ENCODE measurements at places on chromosomes 2 and 18.

GRCh38 chr18:21179590-21180220, 62.3 kb upstream of the GREB1L start:
- peak; percentile 73 for DNase-seq

DNA sequence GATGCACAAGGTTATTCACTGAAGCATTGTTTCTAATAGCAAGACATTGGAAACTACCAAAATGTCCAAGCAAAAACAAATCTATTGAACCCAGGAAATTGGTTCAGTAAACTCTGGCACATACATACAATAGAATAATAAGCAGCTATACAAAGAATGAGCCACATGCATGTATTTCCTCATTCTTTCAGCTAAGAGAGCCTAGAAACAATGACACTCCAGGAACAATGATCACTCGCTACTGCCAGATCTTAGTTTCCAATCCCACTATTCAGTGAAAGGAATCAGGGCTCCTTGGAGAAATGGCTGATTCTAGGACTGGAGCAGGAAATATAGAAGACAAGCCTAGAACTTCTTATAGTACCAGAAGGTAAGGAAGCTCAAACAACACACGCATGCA, 221.9 kb upstream of the AGAP1 start:
- no peak for DNase-seq

- no peak for DNase-seq
These were observed 164.0 kb downstream of the RDH14 start for GRCh38 chr2:18396329-18397010.

DNA sequence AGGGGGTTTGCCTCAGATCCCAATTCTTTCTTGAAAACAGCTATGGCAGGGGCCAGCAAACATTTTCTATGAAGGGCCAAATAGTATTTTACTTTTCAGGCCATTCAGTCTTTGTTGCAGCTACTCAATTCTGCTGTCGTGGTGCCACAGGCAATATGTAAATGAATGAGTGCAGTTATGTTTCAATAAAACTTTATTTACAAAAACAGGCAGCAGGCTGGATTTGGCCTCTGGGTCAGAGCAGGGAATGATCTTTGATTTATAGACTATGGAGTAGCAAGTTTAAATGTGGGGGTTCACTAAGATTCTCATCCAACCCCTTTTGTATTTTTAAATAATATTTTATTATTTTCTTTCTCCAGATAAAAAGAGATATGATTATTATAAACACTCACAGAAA, 72.4 kb downstream of the IRS1 start:
- DNase-seq = no peak

- no peak for DNase-seq
These were observed 46.7 kb downstream of the KIDINS220 start for GRCh38 chr2:8790739-8791162.

All from NCI-H1105 treated with DMSO at 0.1 percent for 48 hours (cell line).